Activated CD4-positive, alpha-beta T cell treated with anti-CD3 and anti-CD28 coated beads, Interleukin-2, amount 50 U/mL, for 1 hour (primary cell): ENCODE measurements at places on chromosomes 5 and 9.

DNA sequence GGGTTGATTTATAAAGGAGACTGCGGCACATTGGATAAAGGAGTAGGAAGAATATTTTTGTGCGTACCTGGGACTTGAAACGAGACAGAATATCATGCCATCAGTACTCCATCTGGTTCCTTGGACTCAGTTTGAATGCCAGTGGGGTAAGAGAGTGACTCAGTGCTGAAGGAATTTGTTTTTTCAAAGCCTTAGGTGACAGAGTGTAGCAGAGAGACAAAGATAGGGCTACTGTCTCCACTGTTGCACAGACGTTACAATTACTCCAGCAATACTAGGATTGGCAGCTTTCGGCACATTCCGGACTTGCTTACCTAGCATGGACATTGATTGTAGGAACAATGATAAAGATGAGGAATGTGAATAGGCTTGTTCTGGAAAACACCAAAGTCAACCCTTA lies 250.7 kb downstream of the KCTD16 start:
- DNase-seq: no peak

- no peak for DNase-seq
These were observed 66.3 kb downstream of the ANKRD55 start for GRCh38 chr5:56166671-56167385.

- no peak for DNase-seq
These were observed 181.8 kb downstream of the GADD45G start for GRCh38 chr9:89786655-89787054.

DNA sequence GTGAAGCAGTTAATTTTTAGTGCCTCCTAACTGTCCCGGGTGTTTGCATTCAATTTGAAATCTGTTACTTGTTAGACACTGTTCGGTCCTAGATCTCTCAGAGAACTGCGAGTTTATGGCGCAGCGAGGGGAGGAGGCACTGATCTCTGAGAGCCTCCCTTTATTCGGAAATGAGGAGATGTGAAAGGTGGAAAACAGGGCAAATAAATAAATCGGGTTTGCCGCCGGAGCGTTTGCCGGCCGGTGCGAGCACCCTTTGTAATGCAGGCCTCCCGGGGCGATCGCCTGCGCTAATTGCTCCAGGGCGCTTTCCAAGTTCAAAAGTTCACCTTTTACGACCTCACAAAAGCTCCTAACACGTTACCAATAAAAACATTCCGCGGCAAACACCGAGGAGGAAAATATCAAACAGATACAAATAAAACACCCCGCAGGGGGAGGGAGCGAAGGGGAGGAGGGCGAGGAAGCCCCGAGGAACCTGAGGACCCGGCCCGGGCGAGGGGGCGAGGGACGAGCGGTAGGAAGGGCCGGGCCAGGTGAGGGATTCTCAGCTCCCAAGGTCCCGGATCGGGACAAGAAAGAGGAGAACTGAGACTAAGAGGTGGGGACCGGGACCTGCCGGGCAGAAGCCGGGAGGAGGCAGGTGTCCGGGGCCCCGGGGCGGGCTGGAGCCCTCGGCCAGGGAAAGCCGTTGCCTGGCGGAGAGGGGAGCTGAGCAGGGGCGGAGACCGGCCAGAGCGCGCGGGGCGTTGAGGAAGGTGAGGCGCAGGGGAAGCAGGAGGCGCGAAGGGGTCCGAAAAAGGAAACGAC lies 1.4 kb downstream of the NR6A1 start:
- DNase-seq: peak; percentile 16

- no peak for DNase-seq
These were observed 72.2 kb downstream of the ATG10 start for GRCh38 chr5:82044010-82044409.

- DNase-seq: no peak
These were observed 427.3 kb downstream of the PDE4D start for GRCh38 chr5:59466271-59466670.
